ENCODE measurements at places on chromosomes 1 and 21.
A peak's percentile ranks its signal among the peaks of the same experiment; 100 is the strongest.

DNA sequence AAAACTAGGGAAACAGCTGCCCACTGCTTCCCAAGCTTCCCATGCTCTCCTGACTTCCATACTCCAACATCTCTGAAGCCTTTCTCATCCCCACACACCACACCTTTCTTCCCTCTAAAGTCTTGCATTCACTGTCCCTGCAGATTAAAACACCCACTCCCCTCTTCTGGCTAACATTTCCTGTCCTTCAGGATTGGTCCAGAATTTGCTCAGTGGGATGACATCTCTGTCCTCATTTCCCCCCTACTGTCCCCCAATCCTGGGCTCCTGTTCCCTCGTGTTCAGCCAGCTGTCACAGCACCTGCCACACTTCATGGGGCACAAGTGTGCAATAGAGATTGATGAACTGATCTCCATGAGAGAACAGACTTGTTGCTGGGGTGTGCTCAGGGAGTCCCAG lies 82.7 kb downstream of the KCND3 start:
- H3K27me3 ChIP-seq: peaks cover 13% of the 10 kb centered on the region
- no peak overlapping the region for H3K4me3 ChIP-seq
- peaks cover 10% of the 10 kb centered on the region for H3K4me1 ChIP-seq
- no peak overlapping the region for H3K27ac ChIP-seq
- DNase-seq: no peak

DNA sequence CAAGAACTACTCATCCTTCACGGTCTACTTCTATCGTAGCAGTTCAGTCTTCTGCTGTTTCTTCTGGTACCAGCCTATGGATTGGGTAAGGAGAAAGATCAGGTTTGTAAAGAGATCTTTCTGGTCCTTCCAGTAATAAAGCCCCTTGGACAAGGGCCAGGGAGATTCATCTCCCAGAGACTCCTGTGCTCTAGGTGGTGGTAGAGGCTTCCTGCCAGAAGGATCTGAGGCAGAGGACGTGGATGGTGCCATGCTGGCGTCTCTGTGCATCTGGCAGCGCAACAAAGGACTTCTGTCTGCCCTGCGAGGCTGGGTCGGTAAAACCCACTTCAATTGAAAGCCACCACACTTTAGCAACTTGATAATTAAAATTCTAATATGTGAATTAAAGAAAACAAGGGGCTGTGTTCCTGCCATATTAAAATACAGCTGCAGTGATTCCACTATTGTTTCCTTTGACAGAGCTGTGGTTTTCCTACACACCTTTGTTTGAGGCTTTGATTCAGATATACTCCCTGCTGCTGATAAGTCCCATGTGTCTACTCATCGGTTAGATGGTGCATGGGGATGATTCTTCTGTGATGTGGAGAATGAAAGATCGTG lies 73.6 kb downstream of the ROR1 start:
- H3K36me3 ChIP-seq: no peaks in the 10 kb centered on the region
- no peak overlapping the region for H3K4me3 ChIP-seq
- no peak for DNase-seq
- no peaks in the 10 kb centered on the region for H3K27me3 ChIP-seq
- H3K27ac ChIP-seq: peak overlapping the region; percentile 50

DNA sequence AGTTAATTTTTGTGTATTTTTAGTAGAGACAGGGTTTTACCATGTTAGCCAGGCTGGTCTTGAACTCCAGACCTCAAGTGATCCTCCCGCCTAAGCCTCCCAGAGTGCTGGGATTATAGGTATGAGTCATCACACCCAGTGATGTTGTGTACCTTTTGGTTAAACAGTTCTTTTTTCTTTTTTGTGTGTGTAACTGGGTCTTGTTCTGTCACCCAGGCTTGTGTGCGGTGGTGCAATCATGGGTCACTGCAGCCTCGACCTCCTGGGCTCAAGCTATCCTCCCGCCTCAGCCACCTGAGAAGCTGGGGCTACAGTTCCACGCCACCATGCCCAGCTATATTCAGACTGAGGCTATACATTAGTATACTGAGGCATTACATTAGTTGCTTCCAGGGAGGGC lies 37.8 kb downstream of the GABPB2 start:
- no peaks in the 10 kb centered on the region for H3K4me1 ChIP-seq
- H3K36me3 ChIP-seq: no peaks in the 10 kb centered on the region
- no peak overlapping the region for H3K4me3 ChIP-seq
- H3K27ac ChIP-seq: no peak overlapping the region

- H3K4me3 ChIP-seq: peak overlapping the region; percentile 53
- peak overlapping the region; percentile 48 for H3K27ac ChIP-seq
- no peak for DNase-seq
- no peaks in the 10 kb centered on the region for H3K36me3 ChIP-seq
Measured at GRCh38 chr1:156766298-156767100, 836 bp upstream of the PRCC start.

GRCh38 chr1:163565166-163565565 lies 243.4 kb downstream of the NUF2 start:
- DNase-seq: no peak
- no peaks in the 10 kb centered on the region for H3K36me3 ChIP-seq
- no peak overlapping the region for H3K4me3 ChIP-seq
- H3K27me3 ChIP-seq: no peaks in the 10 kb centered on the region

DNA sequence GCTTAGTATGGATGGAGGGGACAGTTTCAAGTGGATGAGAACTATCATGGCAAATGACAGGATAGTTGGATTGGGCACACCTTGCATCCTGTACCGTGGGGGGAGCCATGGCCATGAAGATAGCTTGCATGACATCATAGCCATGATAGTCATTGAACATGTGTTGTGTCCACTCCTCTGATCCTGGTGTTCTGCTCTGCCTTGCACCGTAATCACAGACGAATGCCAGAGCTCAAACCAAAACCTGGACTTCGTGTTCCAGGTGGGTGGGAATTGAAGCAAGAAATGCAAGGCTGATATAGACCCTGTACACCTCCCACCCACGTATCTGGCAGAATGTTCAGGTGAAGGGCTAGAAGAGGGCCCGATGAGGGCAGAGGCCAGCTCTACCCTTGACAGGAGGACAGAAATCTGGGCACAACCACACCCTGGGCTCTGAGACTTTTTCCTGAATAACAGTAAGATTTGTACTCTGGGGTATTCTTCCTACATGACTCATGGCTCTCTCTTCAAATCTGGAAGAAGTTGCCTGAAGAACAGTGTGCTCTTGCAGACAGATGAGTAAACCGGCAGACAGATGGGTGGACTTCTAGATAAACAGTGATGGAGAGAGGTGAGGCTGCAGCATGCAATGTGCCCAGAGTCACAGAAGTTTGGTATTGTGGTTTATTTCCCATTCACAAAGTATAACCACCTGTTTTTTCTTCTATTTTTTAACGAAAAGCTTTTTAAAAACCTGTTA lies 45.0 kb downstream of the KCNJ6 start:
- peak; percentile 25 for DNase-seq
- H3K36me3 ChIP-seq: no peaks in the 10 kb centered on the region
- no peaks in the 10 kb centered on the region for H3K27me3 ChIP-seq
- no peak overlapping the region for H3K27ac ChIP-seq
- no peak overlapping the region for H3K4me3 ChIP-seq
- no peaks in the 10 kb centered on the region for H3K4me1 ChIP-seq

DNA sequence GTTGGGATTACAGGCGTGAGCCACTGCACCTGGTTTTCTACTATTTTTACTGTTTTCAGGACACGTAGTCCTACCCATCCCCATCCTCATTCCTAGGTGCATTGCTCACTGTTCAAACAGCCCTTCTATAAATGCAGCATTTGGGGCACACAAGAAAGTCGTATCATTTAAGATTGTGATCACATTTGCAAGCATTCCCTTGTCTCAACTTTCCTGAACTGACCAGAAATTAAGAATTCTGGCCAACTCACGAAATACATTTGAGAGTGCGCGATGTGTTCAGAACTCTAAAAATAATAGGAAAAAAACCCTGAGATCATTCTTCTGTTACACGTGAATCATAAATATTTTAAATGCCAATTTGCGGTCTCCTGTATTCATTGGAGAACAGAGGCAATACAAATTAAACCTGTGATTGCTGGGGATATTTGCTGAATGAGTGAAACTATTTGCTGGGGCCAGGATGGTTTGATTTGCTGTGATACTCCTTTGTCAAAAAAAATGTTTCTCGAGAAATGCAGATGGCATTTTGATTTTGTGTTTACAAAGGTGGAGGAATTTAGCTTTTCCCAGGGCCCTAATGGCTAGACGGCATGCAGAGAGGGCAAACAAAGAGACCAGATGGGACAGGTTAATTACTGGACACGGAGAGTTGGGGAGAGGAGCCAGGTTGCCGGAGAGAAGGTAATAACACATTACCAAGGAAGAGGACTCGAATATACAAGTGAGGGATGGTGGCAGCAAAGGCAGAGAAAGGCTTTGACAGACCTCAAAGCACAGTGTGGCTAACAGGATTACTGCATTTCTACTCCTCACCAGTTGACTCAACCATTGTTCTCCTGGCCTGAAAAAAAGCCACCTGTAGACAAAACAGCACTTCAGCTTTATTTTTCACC lies 38.4 kb downstream of the STPG1 start:
- no peak for DNase-seq
- H3K27ac ChIP-seq: no peak overlapping the region
- no peaks in the 10 kb centered on the region for H3K36me3 ChIP-seq
- H3K4me1 ChIP-seq: peaks cover 7% of the 10 kb centered on the region
- H3K27me3 ChIP-seq: no peaks in the 10 kb centered on the region

- H3K27me3 ChIP-seq: no peaks in the 10 kb centered on the region
- no peak for DNase-seq
- H3K36me3 ChIP-seq: no peaks in the 10 kb centered on the region
- H3K4me1 ChIP-seq: no peaks in the 10 kb centered on the region
- H3K27ac ChIP-seq: no peak overlapping the region
Measured at GRCh38 chr1:36748466-36748865, 265.8 kb upstream of the CSF3R start.

DNA sequence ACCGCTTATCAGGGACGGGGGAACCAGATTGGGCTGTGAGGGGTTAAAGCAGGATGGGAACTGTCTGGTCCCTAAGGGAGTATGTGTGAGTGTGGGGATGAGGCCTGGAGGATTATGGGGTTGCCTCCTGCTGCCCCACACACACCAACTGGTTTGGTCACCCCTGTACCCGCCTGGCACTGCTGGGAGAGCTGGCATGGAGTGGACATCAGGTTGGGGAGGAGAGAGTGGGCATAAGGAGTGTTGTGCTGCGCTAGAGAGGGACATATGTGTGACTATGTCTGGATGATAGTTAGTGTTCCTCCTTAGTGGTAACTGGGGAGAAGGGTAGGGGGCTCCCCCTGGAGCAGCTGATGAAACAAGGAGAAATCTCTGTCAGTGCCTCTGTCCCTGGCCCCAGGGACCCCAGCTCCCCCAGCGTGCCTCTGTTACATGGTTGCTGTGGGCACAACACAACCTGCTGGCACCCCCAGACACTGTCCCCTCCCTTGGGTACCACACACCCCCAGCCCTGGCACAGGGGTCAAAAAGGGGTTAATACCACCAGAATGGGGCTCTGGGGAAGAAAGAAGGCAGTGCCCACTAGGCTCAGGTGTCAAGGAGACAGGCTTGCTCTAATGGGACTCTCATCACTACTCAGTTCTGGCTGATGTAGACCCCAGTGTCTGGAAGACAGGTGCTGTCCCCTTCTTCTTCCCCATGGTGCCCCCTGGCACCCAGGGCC lies 1.9 kb downstream of the ZBTB7B start:
- H3K4me1 ChIP-seq: peaks cover under 1% of the 10 kb centered on the region
- DNase-seq: no peak
- no peaks in the 10 kb centered on the region for H3K36me3 ChIP-seq
- H3K4me3 ChIP-seq: peak overlapping the region; percentile 75

GRCh38 chr1:178037510-178038253 lies 56.2 kb upstream of the RASAL2 start:
- no peaks in the 10 kb centered on the region for H3K27me3 ChIP-seq
- H3K4me3 ChIP-seq: peak overlapping the region; percentile 29
- no peak overlapping the region for H3K27ac ChIP-seq
- peak; percentile 93 for DNase-seq

- H3K4me1 ChIP-seq: no peaks in the 10 kb centered on the region
- no peaks in the 10 kb centered on the region for H3K36me3 ChIP-seq
- no peak overlapping the region for H3K4me3 ChIP-seq
- no peaks in the 10 kb centered on the region for H3K27me3 ChIP-seq
- DNase-seq: no peak
Measured at GRCh38 chr1:88237058-88237457, 447.0 kb upstream of the PKN2 start.

GRCh38 chr1:150516050-150516591 lies 569 bp downstream of the FALEC start:
- peak; percentile 21 for DNase-seq
- peak overlapping the region; percentile 43 for H3K4me3 ChIP-seq
- no peaks in the 10 kb centered on the region for H3K36me3 ChIP-seq
- H3K27ac ChIP-seq: no peak overlapping the region
- peaks cover 11% of the 10 kb centered on the region for H3K4me1 ChIP-seq

- H3K36me3 ChIP-seq: no peaks in the 10 kb centered on the region
- no peak overlapping the region for H3K4me3 ChIP-seq
- H3K27me3 ChIP-seq: no peaks in the 10 kb centered on the region
- DNase-seq: no peak
- H3K27ac ChIP-seq: no peak overlapping the region
- H3K4me1 ChIP-seq: no peaks in the 10 kb centered on the region
Measured at GRCh38 chr1:162530988-162531319, 30.6 kb upstream of the UAP1 start.

GRCh38 chr1:51326839-51327238 lies 3.5 kb downstream of the TTC39A start:
- peak overlapping the region; percentile 41 for H3K27ac ChIP-seq
- DNase-seq: no peak
- H3K27me3 ChIP-seq: no peaks in the 10 kb centered on the region

- DNase-seq: no peak
- no peaks in the 10 kb centered on the region for H3K27me3 ChIP-seq
- H3K4me3 ChIP-seq: no peak overlapping the region
- no peak overlapping the region for H3K27ac ChIP-seq
- peaks cover 6% of the 10 kb centered on the region for H3K4me1 ChIP-seq
Measured at GRCh38 chr1:210218047-210218446, 14.5 kb upstream of the SERTAD4 start.

GRCh38 chr1:62682531-62682930 lies 5.7 kb downstream of the DOCK7 start:
- H3K27ac ChIP-seq: no peak overlapping the region
- DNase-seq: no peak
- H3K4me1 ChIP-seq: peaks cover 19% of the 10 kb centered on the region
- H3K36me3 ChIP-seq: no peaks in the 10 kb centered on the region
- no peak overlapping the region for H3K4me3 ChIP-seq

- no peak for DNase-seq
- no peaks in the 10 kb centered on the region for H3K36me3 ChIP-seq
- H3K4me1 ChIP-seq: no peaks in the 10 kb centered on the region
- no peak overlapping the region for H3K4me3 ChIP-seq
Measured at GRCh38 chr1:114341856-114342255, 169.1 kb downstream of the TRIM33 start.

DNA sequence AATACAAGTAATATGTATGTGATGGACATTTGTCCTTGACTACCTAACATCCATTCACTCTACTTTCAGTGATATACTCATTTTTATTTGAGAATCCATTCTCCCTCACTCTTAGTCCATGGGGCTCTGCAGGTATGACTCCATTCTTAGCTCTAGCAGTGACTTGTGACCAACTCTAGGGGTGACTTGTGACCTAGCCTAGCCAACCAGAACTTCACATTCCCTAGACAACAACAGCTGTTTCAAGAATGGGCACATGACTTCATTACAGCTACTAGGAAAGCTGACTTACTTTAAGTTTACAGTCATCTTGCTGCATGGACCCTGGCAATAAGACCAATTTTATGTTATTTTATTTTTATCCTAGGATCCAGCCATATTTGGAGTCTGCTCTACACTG lies 23.6 kb upstream of the DDX59 start:
- no peak overlapping the region for H3K4me3 ChIP-seq
- no peaks in the 10 kb centered on the region for H3K4me1 ChIP-seq
- H3K36me3 ChIP-seq: no peaks in the 10 kb centered on the region
- no peaks in the 10 kb centered on the region for H3K27me3 ChIP-seq
- DNase-seq: no peak
- no peak overlapping the region for H3K27ac ChIP-seq
